Cortex of kidney (tissue), 1 donor: ENCODE measurements at places on chromosomes 6 and 20.

DNA sequence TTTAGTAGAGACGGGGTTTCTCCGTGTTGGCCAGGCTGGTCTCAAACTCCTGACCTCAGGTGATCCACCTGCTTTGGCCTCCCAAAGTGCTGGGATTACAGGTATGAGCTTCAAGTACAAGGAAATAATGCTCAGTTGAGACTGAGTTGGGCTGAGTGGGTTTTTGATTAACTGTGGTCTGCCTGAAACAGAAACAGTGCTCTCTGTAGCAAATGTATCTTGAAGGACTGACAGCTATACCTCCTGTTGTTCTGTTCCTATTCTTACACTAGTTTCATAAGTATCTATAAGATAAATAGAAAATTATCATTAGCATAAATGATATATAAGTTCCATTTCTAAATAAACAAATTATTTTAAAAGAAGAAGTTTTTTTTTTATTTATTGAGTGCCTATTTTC lies 142.8 kb upstream of the PTPRK start:
- no peak for DNase-seq

GRCh38 chr6:25921525-25922203 lies 8.8 kb downstream of the SLC17A2 start:
- no peak for DNase-seq

- DNase-seq, result no peak
These were observed 2.0 kb upstream of the TAF4 start for GRCh38 chr20:62067547-62068260.

GRCh38 chr6:79201983-79202382 lies 32.5 kb downstream of the HMGN3 start:
- no peak for DNase-seq

GRCh38 chr20:56582542-56582941 lies 46.6 kb upstream of the TFAP2C start:
- DNase-seq, result no peak

GRCh38 chr20:4053071-4053919 lies 37.9 kb upstream of the RNF24 start:
- no peak for DNase-seq

- no peak for DNase-seq
These were observed 261.0 kb downstream of the ARHGAP18 start for GRCh38 chr6:129448965-129449364.

GRCh38 chr6:116881236-116881635 lies 4.2 kb downstream of the RFX6 start:
- DNase-seq, result no peak

DNA sequence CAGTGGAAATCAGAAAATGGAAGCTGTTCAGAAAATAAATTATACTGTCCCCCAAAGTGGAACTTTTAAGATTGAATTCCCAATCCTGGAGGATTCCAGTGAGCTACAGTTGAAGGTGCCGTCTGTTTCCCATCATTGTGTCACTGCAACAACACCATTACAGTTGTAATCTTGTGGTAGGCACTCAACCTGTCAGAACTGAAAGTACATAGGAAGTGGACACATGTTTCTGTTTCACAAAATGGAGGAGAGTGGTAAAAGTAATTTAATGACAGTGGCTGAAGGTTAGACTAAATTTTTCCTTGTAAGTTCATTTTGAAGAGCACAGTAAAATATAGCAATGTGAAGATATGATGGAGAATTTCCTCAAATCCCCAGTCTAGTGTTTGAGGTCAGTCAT lies 70.0 kb downstream of the CD109 start:
- DNase-seq, result no peak
